NCI-H1417 treated with DMSO at 0.1 percent for 48 hours (cell line): ENCODE measurements at places on chromosomes 7 and 10.

DNA sequence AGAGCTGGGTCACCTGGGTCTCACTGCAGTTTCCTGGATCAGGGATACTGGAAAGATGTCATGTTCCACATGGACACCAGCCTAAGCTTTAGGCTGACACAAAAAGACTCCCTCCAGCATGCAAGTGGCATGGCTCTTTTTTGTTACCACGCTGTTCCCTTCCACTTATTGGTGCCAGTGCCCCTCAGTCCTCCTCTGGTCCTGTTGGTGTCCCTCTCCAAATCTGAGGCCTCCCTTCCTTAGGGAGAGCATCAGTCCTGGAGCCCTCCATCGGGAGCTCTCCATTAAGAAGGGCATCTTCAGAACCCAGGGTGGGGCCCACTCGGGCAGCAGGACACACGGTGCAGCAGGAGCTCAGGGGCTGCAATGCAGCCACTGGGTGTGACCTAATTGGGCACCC, 76.1 kb upstream of the LRRC18 start:
- no peak for DNase-seq

DNA sequence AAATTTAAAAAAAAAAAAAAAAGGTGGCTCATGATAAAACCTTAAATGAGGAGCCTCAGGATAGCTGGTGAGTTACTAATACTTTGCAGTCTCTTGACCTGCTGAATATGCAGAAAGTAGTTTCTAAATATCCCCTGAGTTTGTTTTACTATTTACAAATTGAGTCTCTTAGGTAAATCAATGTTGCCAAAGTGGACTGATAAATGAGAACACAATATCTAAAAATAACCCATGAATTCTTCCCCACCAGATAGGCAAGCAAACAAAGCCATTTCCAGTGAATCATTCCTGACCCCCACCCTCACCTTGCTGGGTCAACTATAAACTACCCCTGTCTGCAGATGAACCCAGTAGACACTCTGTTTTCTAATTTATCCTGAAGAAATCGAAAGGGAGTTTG, 78.9 kb downstream of the GFRA1 start:
- DNase-seq = no peak

DNA sequence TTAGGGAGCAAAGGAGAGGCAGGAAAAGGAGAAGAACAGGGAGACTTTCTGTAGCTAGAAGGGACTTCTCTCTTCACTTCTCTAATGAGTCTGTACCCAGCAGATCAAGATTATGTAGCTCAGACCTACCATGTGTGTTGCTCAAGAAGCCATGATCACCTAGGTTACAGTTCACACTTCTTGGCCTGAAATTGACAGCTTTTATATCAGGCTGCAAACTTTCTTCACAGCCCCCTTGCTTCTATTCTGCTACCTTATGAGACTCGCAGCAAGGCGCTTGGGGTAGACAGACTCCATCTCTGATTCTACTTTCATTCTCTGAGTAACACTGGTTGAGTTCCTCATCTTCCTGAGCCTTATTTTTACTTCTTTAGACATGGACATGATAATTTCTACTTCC, 19.6 kb upstream of the GIMAP2 start:
- no peak for DNase-seq

- no peak for DNase-seq
Measured at GRCh38 chr7:44145479-44145968, 4.4 kb upstream of the MYL7 start.

- DNase-seq = no peak
Measured at GRCh38 chr10:118939211-118940007, 90.1 kb upstream of the NANOS1 start.

GRCh38 chr10:102850025-102850518, 4.0 kb upstream of the BORCS7 start:
- DNase-seq = no peak

- DNase-seq = no peak
Measured at GRCh38 chr7:35722054-35722849, 27.3 kb upstream of the HERPUD2 start.

GRCh38 chr10:11601670-11602069, 9.8 kb downstream of the USP6NL start:
- no peak for DNase-seq

GRCh38 chr10:97960269-97961056, 70.0 kb downstream of the CRTAC1 start:
- no peak for DNase-seq

DNA sequence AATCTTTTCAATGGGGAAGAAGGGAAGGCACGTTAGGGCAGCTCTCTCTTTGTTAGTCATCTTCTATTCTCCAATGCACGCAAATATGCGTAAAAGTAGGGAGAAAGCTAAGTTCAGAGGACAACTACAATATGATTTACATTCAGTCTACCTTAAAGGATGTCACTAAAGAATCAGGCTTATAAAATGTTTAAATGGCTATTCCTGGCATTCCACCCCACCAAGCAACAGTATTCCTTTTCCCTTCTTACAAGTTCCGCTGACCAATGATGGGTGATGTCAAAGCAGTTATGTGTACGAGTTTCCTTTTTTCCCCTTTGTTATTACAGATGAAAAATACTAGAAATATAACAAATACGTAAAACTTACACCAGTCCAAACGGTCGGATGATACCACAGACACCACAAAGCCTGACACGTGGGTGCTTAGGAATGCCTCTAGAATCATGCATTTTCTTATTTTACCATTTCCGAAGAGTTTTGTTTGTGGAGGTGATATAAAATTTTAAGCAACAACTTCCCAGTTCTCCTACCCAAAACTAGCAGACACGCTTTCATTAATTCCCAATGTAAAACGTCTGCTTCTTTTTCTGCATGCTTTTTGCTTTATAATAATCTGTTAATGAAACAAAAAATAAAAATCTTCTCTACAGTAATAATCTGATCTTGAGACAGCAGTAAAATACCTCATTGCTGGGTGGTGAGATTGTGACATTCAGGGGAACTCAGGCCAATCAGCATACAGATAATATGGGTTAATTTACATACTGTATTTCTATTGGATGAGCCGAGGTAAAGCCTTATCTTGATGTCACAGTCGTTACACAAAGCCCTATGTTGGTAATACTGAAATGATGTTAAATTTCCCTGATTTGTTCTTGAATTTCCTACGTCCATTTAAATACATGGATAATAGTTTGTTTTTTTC, 708 bp upstream of the GPR85 start:
- no peak for DNase-seq

DNA sequence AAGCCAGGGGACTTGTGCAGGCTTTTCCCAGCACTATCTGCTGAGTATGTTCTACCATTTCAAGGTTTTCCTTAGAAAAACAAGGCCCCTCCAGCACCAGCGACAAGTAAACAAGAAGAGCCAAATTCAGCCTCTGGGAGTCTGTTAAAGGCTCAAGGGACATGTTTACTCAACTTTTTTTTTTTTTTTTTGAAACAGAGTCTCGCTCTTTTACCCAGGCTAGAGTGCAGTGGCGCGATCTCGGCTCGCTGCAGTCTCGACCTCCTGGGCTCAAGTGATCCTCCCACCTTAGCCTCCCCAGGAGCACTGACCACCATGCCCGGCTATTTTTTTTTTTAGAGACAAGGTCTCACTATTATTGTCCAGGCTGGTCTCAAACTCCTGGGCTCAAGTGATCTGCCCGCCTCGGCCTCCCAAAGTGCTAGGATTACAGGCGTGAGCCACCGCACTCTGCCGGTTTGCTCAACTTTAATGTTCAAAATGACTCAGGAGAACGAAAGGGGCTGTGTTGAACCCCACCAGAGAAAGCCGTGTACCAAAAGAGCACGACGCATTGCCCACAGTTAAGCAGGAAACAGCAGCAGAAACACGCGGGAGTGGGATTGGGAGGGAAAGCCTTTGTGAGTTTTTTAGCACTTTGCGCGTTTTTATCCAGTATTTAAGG, 772 bp downstream of the PRDX3 start:
- DNase-seq = no peak

DNA sequence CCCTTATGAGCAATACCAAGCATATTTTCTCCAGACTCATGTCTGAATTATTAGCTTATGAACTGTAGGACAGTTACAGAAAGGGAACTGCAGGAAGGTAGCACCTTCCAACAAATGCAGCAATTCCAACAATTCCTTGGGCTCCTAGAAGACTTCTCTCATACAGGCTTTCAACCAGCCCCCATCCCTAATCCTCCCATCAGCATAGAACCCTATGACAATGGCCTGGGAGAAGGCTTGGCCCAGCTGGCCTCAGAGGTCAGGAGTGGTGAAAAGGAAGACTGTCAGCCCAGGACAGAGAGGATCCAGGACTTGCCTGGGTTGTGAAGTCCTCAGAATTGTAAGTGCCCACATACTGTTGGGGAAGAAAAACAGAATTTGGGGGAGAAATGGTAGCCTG, 5.9 kb downstream of the VPS41 start:
- no peak for DNase-seq
